ENCODE measurements at places on chromosomes 4 and X. TPM values are rescaled to one million over a fixed set of nuclear protein-coding genes. Genes with fewer than 3 reads are reported as not detected.

DNA sequence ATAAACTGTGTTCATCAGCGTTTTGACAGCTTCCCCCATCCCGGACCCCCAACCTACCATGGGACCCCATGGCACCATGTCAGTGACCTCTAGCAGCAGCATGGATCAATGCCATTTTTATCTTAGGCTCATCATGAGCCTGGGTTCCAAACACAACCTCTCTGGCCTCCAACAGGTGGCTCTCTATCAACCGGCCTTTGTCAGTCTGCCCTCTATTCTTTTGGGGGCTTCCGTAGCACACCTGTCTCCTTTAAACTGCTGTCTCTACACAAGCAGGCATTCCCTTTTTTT, 721 bp upstream of the TMEM150C start:
- H3K27me3 ChIP-seq, result peaks cover 21% of the 10 kb centered on the region
- no peaks in the 10 kb centered on the region for H3K36me3 ChIP-seq
- H3K4me3 ChIP-seq, result peak overlapping the region; percentile 73
- DNase-seq, result no peak

DNA sequence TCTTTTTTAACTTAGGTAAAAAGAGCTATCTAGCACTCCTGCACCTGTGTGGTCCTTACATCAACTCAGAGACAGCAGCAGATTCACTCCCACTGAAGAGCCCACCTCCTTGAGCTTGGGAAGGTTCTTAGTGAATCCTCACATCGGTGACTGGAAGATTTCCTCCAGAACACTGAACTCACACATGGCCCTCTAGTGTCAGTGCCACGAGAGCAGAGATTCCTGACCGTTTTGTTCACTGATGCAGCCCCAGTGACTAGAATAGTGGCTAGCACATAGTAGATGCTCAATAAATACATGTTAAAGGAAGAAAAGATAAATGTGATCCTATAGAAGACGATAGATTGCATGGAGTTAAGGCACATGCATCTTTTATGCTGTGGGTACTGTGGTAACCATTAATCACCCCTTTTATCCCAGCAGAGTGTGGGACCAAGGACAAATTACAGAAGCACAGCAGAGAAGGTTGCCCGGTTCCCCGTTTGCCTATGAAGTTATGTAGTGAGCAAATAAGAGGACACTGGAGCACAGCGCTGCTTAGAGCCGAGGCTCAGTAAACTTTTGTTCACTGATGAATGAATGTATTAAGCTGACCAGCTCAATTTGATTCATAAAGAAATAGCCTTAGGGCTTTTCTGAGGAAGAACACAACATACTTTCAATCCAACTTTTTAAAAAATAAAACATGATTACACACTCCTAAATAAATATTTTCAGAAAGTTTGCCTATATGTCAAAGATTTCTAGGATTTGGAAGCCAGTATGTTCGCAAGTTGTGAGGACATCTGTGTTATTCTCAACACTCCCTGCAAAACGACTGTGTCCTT, 8.7 kb downstream of the GASK1B start:
- H3K4me1 ChIP-seq, result no peaks in the 10 kb centered on the region
- no peaks in the 10 kb centered on the region for H3K27me3 ChIP-seq
- H3K27ac ChIP-seq, result no peak overlapping the region
- H3K36me3 ChIP-seq, result no peaks in the 10 kb centered on the region
- no peak for DNase-seq

- H3K4me1 ChIP-seq, result peaks cover 34% of the 10 kb centered on the region
- DNase-seq, result no peak
- H3K36me3 ChIP-seq, result peaks cover 67% of the 10 kb centered on the region
Measured at GRCh38 chr4:2925496-2925895, 37.7 kb downstream of the NOP14 start.

GRCh38 chrX:153476666-153477363, 6.4 kb upstream of the HAUS7 start:
- peaks cover 15% of the 10 kb centered on the region for H3K4me1 ChIP-seq
- H3K27ac ChIP-seq, result no peak overlapping the region
- H3K36me3 ChIP-seq, result no peaks in the 10 kb centered on the region
- no peak overlapping the region for H3K4me3 ChIP-seq
- H3K27me3 ChIP-seq, result peaks cover 36% of the 10 kb centered on the region
- DNase-seq, result no peak

- no peaks in the 10 kb centered on the region for H3K27me3 ChIP-seq
- H3K36me3 ChIP-seq, result no peaks in the 10 kb centered on the region
- H3K4me1 ChIP-seq, result no peaks in the 10 kb centered on the region
- no peak overlapping the region for H3K4me3 ChIP-seq
Measured at GRCh38 chrX:150150780-150151125, 212.4 kb upstream of the MAMLD1 start.

GRCh38 chr4:64518600-64518999, 109.3 kb upstream of the TECRL start:
- H3K36me3 ChIP-seq, result no peaks in the 10 kb centered on the region
- no peak for DNase-seq
- H3K27ac ChIP-seq, result no peak overlapping the region

The IRS4 gene
- 11.4 TPM for total RNA-seq

The ACSL1 gene
- 6.6 TPM for total RNA-seq
